Aorta (tissue), 5 donors: ENCODE measurements at places on chromosomes 2 and 18. TPM values are rescaled to one million over a fixed set of nuclear protein-coding genes. Genes with fewer than 3 reads are reported as not detected.

- no peaks in the 10 kb centered on the region for H3K36me3 ChIP-seq
- no peaks in the 10 kb centered on the region for H3K27me3 ChIP-seq
- no peaks in the 10 kb centered on the region for H3K4me1 ChIP-seq
- no peak overlapping the region for H3K27ac ChIP-seq
- no peak for DNase-seq
Observed at GRCh38 chr18:75607701-75608100, 180.2 kb upstream of the SMIM21 start.

GRCh38 chr2:153068915-153069314, 350.5 kb downstream of the ARL6IP6 start:
- H3K4me3 ChIP-seq: no peak overlapping the region
- no peak for DNase-seq
- no peak overlapping the region for H3K27ac ChIP-seq

GRCh38 chr2:66560683-66561082, 125.8 kb downstream of the MEIS1 start:
- H3K36me3 ChIP-seq: no peaks in the 10 kb centered on the region
- H3K4me1 ChIP-seq: peaks cover 12% of the 10 kb centered on the region
- no peak overlapping the region for H3K4me3 ChIP-seq
- no peak for DNase-seq
- H3K27me3 ChIP-seq: no peaks in the 10 kb centered on the region
- H3K27ac ChIP-seq: no peak overlapping the region

The UGT1A9 gene
- not detected for total RNA-seq

DNA sequence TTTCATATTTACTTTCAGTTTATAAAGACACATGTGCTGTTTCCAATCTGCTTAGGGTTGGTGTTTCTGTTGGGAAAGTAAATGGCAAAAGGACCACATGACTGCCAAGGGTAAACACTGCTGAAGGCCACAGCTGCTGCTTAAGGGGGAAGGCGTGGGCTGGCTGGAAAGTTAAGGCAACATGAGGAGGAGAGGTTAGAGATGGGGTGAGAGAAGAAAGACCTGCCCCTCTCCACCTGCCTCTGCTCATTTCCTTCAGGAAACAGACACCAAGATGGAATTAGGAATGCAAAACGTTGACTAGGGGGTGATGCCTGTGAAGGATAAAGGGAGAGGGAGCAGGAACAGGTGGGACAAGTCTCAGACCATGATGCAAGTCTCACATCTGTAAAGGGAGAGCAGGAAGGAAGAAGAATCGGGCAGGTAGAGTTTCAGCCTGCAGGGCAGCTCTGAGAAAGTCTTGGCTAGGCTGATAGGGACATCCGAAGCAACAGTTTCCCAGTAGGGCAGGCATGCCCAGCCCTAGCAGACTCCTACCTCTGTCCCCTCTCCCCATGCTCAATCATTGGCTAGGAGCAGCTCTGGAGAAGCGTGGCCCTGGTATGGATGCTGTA, 86.0 kb downstream of the CDC42EP3 start:
- H3K36me3 ChIP-seq: no peaks in the 10 kb centered on the region
- no peak overlapping the region for H3K4me3 ChIP-seq
- no peaks in the 10 kb centered on the region for H3K27me3 ChIP-seq
- DNase-seq: no peak

DNA sequence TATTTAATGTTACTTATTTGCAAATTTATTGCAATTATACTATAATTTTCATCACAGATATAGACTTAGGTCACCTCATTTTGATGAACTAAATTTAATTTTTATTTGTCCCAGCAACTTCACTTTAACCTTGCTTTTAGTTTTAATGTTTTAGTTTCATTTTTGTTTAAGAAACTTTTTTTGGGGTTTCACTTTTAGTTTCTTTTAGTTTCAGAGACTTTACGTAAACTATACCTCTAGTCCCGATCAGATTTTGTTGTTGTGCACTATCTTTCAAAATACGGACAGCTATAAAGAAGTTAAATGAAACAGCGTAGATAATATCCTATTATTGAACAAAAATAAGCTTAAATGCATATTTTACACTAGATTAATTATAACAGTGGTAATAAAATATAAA, 460.5 kb downstream of the ERBB4 start:
- H3K4me1 ChIP-seq: no peaks in the 10 kb centered on the region
- no peak overlapping the region for H3K4me3 ChIP-seq
- H3K27ac ChIP-seq: no peak overlapping the region
- no peaks in the 10 kb centered on the region for H3K27me3 ChIP-seq

The PARD6G gene
- 3.8 TPM for total RNA-seq

DNA sequence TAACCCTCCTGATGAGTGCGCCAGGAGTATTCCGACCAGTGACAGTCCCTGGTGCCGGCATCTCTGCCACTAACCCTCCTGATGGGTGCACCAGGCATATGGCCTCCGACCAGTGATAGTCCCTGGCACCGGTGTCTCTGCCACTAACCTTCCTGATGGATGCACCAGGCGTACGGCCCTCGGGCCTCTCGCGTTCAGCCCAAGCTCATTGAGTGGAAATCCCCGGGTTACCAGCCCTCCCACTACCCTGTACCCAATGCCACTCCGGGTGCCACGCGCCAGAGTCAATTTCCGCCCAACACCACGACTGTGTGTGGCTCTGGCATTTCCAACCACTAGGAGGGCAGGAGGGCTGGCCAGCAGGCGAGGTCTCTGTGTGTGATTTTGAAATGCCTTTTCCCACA, 11.7 kb upstream of the GPC1 start:
- no peaks in the 10 kb centered on the region for H3K36me3 ChIP-seq
- H3K27me3 ChIP-seq: no peaks in the 10 kb centered on the region
- no peak overlapping the region for H3K27ac ChIP-seq
- no peaks in the 10 kb centered on the region for H3K4me1 ChIP-seq
- no peak overlapping the region for H3K4me3 ChIP-seq

GRCh38 chr18:12904012-12904516, 20.0 kb upstream of the PTPN2 start:
- H3K36me3 ChIP-seq: no peaks in the 10 kb centered on the region
- H3K27ac ChIP-seq: no peak overlapping the region
- DNase-seq: peak; percentile 62
- no peaks in the 10 kb centered on the region for H3K4me1 ChIP-seq

DNA sequence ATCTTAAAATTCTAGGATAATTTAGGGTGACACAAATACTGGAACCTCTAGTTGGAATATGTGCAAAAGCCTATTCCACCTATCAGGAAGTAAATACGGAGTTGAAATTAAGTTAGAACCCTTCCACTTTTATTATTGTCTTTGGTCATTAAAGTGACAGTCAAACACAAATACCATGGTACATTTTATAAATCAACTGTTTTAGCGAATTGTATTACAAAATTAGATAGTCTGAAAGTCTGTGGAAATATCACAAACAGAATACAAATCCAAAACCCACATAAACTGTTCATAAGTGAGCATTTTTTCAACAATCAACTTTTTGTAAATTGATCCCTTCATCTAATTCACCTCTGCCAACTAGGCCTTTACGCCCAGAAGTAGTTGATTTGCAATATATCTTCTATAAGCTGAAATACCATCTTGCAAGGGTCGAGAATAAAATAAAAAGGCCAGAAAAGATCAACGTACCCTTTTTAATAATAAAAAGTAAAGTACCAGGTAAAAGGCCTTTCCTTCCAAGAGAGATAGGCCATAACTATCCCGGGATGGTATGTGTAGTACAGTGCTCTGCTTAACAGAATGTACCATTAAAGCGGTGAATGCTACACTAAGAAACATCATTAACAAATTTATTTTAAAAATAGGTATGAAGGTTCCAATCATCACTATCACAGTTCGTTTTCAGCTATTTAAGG, 1.3 kb downstream of the USP34 start:
- no peaks in the 10 kb centered on the region for H3K27me3 ChIP-seq
- H3K4me1 ChIP-seq: no peaks in the 10 kb centered on the region
- peak overlapping the region; percentile 97 for H3K4me3 ChIP-seq
- H3K27ac ChIP-seq: peak overlapping the region; percentile 49
- no peaks in the 10 kb centered on the region for H3K36me3 ChIP-seq

GRCh38 chr2:157897106-157897971, 21.2 kb upstream of the ACVR1 start:
- no peak overlapping the region for H3K27ac ChIP-seq
- no peak overlapping the region for H3K4me3 ChIP-seq
- H3K4me1 ChIP-seq: no peaks in the 10 kb centered on the region
- peaks cover 2% of the 10 kb centered on the region for H3K36me3 ChIP-seq
- DNase-seq: no peak
- H3K27me3 ChIP-seq: no peaks in the 10 kb centered on the region

The OR6B2 gene
- total RNA-seq: not detected

DNA sequence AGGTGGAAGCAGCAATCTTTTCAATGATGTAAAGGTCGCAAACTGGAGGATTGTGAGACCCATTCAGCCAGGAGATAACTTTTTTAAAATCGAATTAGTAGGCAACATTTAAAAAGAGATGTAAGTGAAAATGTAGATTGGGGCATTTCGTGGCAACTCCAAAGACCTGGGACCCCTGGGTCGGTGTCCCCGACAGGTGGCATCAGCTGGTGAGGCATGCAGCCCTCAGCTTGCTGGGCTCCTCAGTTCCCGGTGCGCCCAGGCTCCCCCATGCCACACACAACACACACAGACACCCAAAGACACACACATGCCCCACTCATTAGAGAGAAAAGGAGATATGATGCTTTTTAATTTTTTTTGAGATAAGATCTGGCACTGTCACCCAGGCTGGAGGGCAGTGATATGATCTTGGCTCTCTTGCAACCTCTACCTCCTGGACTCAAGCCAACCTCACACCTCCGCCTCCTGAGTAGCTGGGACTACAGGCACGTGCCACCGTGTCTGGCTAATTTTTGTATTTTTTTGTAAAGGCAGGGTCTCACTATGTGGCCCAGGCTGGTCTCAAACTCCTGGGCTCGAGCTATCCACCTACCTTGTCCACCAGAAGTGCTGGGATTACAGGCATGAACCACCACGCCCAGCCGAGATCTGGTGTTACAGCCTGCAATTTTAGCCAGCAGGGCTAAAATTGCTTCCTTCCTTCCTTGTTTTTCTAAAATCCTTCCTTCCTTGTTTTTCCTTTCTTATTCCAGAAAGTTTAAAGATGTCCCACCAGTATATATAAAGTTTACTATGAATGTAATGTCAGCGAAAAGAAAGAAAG, 122.6 kb upstream of the EPAS1 start:
- DNase-seq: no peak
- H3K4me1 ChIP-seq: peaks cover 5% of the 10 kb centered on the region
- no peak overlapping the region for H3K27ac ChIP-seq
- no peaks in the 10 kb centered on the region for H3K27me3 ChIP-seq
- no peak overlapping the region for H3K4me3 ChIP-seq
- no peaks in the 10 kb centered on the region for H3K36me3 ChIP-seq

DNA sequence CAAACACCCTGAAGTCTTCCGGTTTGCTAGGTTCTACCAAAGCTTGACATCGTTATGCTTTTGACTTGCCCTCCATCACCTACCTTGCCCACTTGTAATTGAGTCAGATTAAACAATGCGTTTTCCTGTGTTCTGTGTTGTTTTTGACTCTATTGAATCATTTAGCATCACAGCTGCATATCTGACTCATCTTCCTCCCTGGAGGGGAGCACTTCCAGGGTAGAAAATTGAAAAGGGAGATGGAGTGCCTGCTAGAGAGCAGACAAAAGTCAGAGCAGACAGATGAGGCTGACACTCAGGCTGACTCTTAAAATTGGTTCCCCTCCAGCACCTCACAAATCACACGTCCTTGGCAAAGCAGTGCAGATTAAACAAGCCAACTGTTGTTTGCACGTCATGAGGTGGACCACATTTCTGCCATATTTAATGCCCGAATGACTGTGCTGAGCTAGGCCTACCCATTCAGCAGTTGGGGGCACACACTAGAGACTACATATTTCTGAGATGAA, 2.2 kb downstream of the MPP4 start:
- H3K4me3 ChIP-seq: no peak overlapping the region
- no peaks in the 10 kb centered on the region for H3K36me3 ChIP-seq
- no peaks in the 10 kb centered on the region for H3K27me3 ChIP-seq
- no peak for DNase-seq

GRCh38 chr2:133642791-133643191, 74.5 kb upstream of the NCKAP5 start:
- no peak overlapping the region for H3K27ac ChIP-seq
- no peak overlapping the region for H3K4me3 ChIP-seq
- H3K27me3 ChIP-seq: no peaks in the 10 kb centered on the region

DNA sequence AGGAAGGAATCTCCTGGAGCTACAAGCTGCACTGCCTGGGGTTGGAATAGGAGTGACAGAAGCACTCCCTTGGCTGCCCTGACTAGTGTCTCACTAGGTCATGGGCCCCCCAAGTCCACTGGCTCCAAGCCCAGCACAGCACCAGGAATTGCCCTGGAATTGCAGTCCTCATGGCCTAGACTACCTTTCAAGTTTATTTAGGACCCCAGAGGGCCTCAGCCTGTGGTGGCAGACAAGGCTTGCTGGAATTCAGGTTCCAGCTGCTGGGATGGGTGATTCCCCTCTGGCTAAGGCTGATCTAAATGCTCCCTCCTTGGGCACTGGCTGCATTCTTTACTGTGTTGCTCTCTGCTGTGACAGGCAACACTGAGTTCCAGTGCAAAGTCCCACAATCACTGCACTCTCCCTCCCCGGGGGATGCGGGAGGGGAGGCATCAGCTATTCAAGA, 14.0 kb downstream of the STRADB start:
- H3K4me1 ChIP-seq: no peaks in the 10 kb centered on the region
- H3K27ac ChIP-seq: no peak overlapping the region
- no peaks in the 10 kb centered on the region for H3K27me3 ChIP-seq
- peaks cover 3% of the 10 kb centered on the region for H3K36me3 ChIP-seq
- no peak for DNase-seq

DNA sequence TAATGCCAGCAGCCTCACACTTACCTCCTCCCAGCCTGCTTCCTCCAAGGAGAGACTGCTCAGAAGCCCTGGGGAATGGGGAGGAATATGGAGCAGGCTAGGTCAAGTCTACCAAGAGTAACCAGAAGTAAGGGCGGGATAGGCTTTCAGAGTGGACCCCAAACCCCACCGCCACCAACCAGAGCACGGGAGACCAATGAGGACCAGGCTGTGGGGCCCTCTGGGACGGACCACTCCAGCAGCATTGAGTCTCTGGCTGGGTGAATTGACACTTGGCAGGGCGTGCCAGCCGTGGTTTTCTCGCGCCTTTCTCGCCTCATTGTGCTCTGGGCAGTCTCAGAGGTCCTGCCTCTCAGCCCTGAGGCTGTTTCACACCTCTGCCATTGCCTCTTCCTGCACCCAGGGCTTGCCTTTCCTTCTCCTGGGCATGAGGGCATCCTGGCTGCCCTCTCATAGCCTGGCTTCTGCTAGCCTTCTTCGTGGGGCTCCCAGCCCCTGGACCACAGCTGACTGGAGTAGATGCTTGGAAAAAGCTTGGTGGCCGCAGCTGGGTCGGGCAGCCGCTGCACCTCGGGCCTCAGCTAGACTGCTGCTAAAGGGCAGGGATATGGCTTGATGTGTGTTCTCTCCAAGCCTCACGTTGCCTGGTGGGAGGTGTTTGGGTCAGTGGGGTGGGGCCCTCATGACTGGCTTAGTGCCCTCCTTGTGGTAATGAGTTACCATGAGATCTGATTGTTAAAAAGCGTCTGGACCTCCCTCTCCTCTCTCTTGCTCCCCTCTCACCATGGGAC, 40.5 kb upstream of the HS6ST1 start:
- no peak overlapping the region for H3K4me3 ChIP-seq
- no peaks in the 10 kb centered on the region for H3K4me1 ChIP-seq
- H3K27me3 ChIP-seq: no peaks in the 10 kb centered on the region
- DNase-seq: no peak
- no peak overlapping the region for H3K27ac ChIP-seq
- H3K36me3 ChIP-seq: no peaks in the 10 kb centered on the region
